ENCODE measurements at places on chromosomes 3 and 15.

- no peak for DNase-seq
These were observed 24.1 kb downstream of the TRAK1 start for GRCh38 chr3:42115215-42115614.

GRCh38 chr15:96345560-96346399 is 15.3 kb downstream of the NR2F2 start:
- DNase-seq = peak; percentile 81

DNA sequence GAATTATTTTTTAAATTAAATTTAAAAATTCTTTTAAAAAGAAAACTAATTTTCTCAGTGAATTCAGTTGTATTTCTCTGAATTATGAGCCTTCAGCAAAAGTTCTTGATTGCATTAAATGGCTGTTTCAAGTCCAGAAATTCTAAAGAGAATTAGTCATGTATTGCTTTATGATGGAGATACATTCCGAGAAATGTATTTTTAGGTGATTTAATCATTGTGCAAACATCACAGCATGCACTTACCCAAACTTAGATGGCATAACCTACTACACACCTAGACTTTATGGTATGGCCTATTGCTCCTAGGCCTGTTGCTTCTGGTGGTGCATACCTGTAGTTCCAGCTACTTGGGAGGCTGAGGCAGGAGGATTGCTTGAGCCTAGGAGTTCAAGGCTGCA is 44.3 kb upstream of the GCNT3 start:
- no peak for DNase-seq

- DNase-seq = no peak
These were observed 58.1 kb downstream of the EXOG start for GRCh38 chr3:38554127-38554827.

DNA sequence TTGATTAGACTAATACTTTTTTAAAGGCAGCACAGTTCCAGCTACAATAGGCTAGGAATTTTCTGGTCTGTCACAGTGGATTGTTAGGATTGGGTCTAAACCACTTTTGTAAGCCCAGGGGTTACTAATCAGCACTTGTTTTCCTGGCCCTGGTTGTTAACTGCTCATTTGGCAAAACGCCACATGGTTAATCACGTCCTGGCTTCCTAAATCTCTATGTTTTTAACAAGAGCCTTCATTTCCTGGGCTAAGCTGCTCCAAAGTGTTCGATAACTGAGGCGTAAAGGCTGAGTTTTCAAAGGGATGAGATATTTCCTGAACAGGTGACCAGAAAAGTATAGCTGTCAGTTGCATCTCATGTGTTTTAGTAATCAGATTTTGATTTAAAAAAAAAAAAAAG is 38.9 kb upstream of the CLRN1 start:
- DNase-seq = no peak

DNA sequence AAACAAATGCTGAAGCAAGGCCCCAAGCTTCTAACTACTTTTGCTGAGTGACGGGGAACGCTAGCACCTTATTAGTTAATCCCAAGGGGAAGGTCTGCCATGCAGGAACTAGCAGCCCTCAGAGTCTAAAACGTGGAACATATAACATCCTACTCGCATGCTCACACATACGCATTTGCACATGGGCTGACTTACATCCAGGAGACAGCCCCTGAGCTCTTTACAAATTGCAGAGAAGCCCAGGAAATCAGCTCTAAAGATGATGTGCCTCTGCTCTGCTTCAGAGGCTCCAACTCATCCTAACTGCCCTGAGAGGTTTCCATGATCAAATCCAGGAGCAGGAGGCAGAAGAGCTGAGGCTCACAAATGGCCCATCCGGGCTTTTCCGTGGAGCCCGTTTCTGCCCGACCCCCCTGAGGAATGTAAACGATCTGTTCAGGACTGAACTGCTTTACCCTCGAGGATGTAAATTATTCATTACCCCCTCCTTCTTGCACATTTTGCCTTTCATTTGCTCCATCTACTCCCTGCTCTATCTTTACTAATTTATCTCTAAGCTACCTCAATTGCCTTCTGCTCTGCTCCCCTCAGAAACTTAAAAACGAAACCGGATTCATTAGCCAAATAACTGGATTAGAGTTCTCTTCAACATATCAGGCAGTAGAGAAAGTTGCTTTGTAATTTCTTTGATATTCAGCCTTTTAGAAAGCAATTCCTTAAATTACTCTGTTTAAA is 141.9 kb upstream of the CCDC54 start:
- DNase-seq = peak; percentile 23

GRCh38 chr3:39134305-39134704 is 19.1 kb downstream of the CSRNP1 start:
- no peak for DNase-seq

- DNase-seq = peak; percentile 67
These were observed 9.3 kb upstream of the NR2E3 start for GRCh38 chr15:71800835-71801745.

- no peak for DNase-seq
These were observed 87.0 kb downstream of the FOXB1 start for GRCh38 chr15:60091157-60091556.
